Hypothalamus (tissue), 51 donors: ENCODE measurements at places on chromosomes 13 and 19.

- no peak for DNase-seq
These were observed 1.1 kb upstream of the ZNF444 start for GRCh38 chr19:56139847-56140582.

DNA sequence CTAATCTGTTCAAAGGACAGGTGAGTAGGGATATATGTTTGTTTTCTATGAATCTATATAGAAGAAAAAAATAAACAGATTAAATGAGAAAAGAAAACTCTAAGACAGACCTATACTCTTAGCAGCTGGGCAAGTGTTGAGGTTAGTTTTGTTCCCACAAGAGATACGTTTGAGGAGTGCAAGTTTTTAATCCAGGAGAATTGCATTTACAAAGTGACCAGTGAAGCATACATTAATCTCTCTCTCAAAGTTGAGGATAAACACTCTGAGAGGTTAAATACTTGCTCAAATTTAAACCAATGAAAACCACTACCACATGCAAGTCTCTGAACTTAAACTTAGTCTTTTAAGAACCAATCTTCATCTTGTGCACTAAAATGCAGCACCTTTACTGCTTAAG is 930.5 kb upstream of the MIR17HG start:
- DNase-seq = no peak

DNA sequence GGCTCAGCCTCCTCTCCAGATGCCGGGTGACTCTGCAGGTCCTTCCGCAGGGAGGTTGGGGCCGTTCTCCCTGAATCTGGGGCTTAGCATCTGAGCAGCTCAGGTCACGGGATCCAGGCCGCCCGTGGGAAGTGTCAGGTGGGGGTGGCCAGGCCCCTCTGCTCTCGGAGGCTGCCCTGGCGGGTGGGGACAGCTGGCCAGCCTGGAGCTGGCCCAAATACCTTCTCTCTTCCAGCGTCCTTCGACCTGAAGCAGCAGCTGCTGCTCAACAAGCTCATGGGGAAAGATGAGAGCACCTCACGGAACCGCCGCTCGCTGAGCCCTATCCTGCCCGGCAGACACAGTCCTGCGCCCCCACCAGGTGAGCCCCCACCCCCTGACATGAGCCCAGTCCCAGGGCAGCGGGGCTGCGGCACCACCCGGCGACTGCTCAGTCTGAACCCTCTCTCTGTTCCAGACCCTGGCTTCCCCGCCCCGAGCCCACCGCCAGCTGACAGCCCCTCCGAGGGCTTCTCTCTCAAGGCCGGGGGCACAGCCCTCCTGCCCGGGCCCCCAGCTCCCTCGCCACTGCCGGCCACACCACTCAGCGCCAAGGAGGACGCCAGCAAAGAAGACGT is 19.1 kb downstream of the PEX11G start:
- no peak for DNase-seq

DNA sequence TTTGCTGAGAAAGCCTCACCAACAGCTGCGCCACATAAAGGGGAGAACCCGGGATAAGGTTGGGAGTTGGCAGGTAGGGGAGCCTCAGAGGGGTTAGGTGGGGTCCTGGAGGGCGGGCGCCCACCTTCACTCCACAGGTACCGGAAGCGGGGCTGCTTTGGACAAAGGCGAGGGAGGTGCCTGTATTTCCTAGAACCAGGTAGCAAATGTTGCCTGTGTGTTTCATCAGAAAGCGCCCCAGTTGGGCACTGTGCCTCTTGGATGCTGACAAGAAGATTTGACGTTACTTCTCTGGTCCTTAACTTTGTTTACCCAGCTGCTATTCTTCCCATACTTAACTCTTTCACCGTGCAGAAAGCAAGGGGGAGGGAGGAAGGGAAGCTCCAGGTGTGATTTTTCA is 278.9 kb downstream of the ZNF536 start:
- no peak for DNase-seq

GRCh38 chr19:5664515-5664914 is 15.8 kb downstream of the MICOS13 start:
- DNase-seq = no peak

DNA sequence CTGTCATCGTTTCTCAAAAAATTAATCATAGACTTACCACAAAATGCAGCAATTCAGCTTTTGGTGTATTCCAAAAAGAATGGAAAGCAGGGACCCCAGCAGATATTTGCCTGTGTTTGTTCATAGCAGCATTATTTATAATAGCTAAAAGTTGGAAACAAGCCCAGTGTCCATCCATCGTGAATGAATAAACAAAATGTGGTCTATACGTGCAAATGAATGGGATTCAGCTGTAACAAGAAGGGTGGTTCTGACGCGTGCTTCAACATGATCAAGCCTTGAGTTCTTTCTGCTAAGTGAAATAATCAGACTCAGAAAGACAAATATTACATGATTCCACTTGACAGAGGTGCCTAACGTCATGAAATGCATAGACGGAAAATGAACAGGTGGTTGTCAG is 36.4 kb downstream of the PSG11 start:
- no peak for DNase-seq

- DNase-seq = no peak
These were observed 60.1 kb upstream of the MYCBP2 start for GRCh38 chr13:77386880-77387606.

DNA sequence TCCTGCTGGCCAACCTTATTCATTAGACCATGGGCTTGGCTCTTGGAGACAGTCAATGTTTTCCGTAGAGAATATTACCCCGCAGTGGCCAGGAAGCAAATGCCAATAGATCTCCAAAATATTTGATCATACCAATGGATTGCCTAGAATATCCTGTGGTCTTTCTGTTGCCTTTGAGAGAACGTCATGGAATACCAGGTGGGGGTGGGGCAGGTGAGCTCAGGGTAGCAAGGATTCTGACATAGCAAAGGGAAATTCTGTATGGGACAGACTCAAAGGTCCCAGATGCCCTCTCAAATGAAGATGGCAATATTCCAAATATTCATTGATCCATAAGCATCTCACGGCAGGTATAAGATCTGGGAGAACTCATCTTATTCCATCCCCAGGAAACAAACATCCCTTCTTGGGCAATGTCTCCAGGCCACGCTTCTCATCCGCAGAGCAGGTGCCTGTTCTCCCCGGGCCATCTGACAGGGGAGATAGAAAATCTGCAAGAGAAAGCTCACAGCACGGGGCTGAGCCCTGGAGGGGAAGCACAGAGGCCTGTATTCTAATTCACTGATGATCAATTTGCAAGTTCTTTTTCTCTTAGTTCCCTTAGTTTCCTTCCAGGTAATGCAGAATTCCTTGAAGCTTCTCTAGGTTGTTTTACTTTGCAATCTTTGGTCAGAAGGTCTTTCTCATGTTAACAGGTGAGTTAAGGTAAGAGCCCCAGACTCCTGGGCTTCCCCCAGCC is 69.6 kb upstream of the TSHZ3 start:
- DNase-seq = no peak

- DNase-seq = no peak
These were observed 1.7 kb downstream of the CNMD start for GRCh38 chr13:52737965-52738364.

GRCh38 chr13:98466634-98467236 is 110.2 kb downstream of the STK24 start:
- DNase-seq = no peak
